GOT3 (cell line): ENCODE measurements at places on chromosomes 11 and 22.

DNA sequence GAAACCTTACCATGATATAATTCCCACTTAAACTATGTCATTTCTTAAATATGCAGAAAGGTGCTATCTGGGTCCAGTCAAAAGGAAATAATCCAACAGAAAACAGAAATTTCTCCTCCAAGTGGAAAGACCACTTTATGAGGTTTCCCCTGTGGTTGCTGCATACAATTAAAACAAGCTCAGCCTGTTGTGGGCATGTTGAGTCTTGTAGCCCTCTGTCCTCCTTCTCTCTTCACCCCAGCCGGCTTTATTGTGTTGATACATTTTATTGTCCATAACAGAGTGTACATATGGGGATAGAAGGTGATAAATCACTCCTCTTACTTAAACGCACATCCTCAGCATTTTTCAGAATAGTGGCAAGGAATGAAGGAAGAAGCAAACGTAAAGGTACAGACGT, 126.0 kb upstream of the MTNR1B start:
- DNase-seq = no peak

- no peak for DNase-seq
Observed at GRCh38 chr22:37165940-37166674, 16.4 kb upstream of the IL2RB start.

GRCh38 chr11:15278128-15278527, 163.4 kb downstream of the INSC start:
- no peak for DNase-seq

GRCh38 chr22:30743257-30744020, 48.8 kb downstream of the OSBP2 start:
- no peak for DNase-seq

DNA sequence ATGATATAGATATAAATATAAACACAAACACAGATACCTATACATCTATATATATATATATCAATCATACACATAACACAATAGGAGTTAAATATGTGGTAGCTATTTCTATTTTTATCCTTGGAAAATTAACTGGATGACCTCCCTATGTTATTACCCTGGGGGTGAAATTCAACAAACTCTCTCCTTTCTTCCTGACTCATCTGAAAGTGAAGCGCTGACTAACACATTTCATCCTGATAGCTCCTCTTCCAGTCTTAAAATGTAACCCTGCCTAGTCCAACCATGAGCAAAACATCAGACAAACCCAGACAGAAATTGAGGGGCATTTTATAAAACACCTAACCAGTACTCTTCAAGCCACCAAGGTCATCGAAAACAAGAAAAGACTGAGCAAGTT, 220.6 kb upstream of the ISX start:
- no peak for DNase-seq

DNA sequence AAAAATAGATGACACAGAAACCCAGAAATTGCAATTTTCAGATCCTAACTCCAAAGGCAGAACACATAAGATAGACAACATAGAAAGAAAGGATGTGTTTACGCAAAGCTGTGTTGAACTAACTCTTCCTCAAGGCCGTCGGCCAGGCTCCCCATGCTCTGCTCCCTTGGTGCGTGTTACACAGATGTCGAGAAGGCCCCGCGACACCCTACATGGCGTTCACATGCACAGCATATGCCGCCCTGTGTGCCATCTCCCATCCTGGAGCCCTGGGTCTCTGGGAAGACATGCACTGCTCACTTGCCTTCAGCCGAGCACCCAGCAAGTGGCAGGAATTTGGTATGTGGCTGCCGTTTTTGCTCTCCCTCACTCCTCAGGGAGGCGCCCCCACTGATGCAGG, 47.0 kb upstream of the ARFGAP3 start:
- no peak for DNase-seq

GRCh38 chr11:44761551-44761961, 34.8 kb downstream of the TSPAN18 start:
- no peak for DNase-seq
